ENCODE measurements at places on chromosomes 7 and 10. TPM values are rescaled to one million over a fixed set of nuclear protein-coding genes. Genes with fewer than 3 reads are reported as not detected.

CREB3L2 gene
- 20.6 TPM for total RNA-seq

IDI2 gene
- total RNA-seq, result not detected

OR2A5 gene
- not detected for total RNA-seq

GATA3 gene
- 48.3 TPM for total RNA-seq

FAM25G gene
- not detected for total RNA-seq

RASA4B gene
- total RNA-seq, result 16.2 TPM

GRCh38 chr7:47571331-47572093, 10.4 kb downstream of the TNS3 start:
- DNase-seq, result no peak

DNA sequence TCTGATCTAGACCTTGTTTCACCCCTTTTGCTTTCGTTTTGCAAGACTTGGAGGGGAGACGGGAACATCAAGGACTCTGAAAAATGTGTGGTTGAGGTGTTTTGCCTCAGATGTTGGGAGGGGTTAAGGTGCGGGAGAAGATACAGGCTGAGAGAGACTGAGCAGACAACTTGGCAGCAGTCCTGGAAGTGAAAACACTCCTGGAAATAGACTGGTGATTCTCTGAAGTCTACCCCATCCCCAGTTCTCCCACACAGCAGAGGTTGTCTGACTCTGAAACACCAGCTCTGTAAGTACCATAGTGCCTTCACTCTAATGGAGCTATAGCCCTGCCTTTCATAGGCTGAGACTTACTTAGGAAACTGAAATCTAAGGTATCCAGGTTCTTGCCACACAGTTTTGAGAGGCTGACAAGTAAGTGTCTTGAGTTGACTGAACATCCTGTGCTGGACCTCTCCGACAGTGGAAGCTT, 152.5 kb downstream of the PPP1R9A start:
- DNase-seq, result no peak

- DNase-seq, result no peak
Measured at GRCh38 chr10:11197266-11197712, 179.6 kb downstream of the CELF2 start.

GRCh38 chr10:3126741-3127346, 45.7 kb downstream of the PITRM1 start:
- no peak for DNase-seq

GRCh38 chr10:113680190-113681111, 739 bp downstream of the CASP7 start:
- peak; percentile 41 for DNase-seq

- DNase-seq, result no peak
Measured at GRCh38 chr7:68888971-68889385, 709.3 kb upstream of the AUTS2 start.

GRCh38 chr7:144525956-144526355, 122.5 kb upstream of the NOBOX start:
- no peak for DNase-seq

- DNase-seq, result no peak
Measured at GRCh38 chr10:79105150-79105739, 36.5 kb downstream of the ZMIZ1 start.

DNA sequence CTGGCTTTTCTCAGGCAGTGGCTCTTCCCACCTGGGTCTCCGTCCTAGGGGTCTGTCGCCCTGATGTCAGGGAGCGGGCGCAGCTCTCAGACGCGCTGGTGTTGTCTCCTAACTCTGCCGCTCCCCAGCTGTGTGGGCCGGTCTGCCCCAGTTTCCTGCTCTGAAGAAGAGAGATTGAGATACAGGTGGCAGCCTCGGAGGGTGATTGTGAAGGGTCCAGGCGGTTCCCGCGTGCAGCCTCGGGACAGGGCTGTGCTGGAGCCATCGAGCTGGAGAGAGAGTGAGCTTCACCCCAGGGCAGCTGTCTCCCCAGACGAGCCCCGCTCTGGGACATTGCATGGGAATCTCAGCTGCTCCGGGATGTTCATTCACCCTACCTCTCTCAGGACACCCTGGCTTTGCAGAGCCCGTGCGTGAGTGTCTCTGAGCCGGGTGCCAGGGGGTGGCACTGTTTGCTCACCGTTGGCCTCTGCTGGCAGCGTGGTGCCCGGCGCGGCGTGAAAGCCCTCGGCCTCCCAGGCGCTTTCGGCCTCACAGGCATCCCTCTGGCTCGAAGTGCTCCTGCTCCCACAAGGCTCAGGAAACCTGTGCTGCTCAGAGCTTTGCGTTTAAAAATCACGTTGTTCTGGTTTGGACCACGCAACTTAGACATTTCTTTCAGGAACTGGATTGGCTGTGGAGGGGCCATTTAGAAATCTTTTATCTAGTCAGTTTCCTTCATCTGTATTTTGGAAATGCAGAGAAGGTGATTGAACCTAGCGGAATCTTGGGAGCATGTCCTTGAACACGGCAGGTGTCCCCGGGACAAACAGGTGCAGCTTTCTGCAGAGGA, 33.8 kb upstream of the ZFAND2A start:
- DNase-seq, result peak; percentile 64

DNA sequence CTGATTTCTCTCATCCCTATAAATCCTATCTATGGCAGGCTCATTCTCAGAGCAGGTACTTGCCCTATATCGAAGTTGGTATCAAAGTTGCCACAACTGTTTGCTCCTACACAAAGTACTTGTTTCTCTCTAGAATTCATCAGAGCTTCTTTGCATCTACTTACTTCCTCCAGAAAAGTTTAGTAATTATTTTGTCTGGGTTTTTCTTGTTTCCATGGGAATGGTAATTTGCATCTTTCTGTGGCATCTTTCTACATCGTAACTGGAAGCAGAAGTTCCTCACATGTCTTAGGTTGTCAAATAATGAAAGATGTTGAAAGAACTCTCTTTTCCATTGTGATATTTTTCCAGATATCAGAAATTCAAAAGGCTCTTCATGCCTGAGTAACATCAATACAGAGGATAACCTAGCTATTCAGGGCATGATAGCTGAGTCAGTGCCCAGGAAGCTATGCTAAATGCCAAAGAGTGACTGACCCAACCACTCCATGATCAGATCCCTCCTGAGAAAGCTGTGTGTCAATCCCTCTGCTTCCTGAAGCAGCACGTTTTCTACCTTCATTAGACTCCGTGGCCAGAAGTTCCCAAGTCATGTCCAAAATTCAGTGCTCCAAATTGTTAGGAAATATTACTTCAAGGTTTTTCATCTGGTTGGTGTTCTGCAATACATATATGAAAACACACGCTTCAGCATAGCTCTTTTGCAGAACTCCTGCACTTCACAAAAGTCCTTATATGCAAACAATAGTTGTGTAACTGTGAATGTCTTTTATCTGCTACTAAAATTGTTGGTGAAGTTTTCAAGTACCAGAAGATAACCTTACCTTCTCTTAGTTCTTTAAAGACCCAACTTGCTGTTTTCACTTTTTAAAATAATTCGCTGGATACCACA, 216.5 kb downstream of the VTI1A start:
- DNase-seq, result no peak

DNA sequence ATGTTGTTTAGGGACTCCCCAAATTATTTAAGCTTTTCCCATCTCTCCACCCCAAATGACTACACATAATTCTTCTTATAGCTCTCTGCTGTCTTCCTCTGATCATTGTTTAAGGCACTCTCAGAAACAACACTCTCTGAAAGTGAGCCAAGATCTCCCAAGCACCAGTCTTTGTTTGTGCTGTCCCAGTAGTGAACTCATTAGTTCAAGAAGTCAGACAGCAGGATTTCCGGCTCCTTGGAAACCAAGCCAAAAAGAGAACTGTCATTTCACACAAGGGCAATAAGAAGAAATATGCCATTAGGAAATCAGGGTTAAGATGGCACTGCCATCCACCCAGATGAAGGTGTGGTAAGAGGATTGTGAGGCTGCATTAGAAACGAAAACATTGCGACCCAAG, 83.1 kb downstream of the FZD1 start:
- DNase-seq, result no peak

DNA sequence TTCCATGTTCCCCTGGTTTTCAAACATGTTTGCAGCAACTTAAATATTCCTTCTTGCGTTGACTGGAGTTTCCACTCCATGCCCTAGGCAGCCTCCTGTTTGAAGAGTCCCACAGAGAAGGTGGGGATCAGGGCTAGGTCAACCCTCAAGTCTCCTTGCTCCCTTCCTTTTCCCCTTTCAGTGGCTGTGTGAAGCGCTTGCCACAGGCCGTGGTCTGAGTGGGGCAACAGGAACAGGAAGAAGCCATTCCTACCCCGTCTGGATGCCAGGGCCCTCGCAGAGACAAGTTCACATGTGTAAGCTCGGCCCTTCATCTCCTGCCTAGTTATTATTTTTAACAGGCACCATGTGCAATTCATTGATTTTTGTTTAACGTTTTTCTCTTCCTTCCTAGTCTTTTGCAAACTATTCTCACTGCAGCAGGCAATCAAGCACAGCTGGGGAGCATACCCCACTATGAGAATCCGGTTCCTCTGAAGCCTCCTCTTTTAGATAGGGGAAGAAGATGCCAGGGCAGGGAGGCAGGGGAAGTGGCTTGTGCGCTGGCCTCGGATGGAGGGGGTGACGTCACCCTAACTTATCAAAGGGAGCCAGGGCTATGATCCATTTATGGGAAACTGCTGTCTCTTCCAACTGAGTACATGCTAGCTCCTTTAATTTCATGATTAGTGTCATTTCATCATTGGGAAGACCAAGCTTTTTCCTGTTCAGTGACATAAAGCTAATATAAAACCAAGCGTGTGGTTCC, 64.2 kb downstream of the PRLHR start:
- DNase-seq, result no peak

DNA sequence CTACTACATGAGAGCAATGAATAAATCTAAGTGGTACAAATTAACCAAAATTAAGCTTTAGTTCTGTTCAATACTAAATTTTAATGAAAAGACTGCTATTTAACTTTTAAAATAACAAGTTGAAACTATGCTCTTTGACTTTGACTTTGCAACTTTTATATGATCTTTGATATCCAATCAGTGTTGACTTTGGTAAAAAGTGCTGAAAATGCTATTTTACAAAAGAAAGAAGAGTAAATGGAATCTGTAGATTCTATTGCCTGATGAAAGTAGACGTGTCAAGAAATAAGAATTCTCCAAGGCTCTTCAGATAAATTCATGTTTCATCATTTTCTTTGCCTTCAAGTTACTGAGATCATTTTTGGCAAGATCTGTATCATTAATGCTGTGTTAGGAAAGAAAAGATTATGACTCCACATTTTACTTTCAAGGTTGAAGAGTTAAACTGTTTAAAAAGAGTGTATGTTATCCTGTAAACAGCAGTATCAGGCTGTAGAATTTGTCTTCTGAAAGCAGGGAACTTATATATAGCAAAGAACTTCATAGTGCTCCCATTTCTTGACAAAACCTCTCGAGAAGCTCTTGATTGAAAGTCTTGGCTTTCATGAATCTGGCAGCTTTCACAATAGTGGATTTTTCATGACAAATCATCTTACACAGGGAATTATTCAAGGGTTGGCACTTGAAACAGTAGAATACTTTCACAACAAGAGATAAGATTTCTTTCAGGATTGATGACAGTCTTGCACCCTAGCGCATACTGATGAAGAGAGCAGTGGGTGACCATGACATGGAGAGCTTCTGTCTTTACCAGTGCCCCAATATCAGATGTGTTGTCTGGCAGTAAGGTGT, 72.1 kb downstream of the PTEN start:
- no peak for DNase-seq

GRCh38 chr7:130941322-130942210, 207.6 kb upstream of the KLF14 start:
- no peak for DNase-seq

- DNase-seq, result no peak
Measured at GRCh38 chr7:112908086-112908485, 117.9 kb upstream of the TMEM168 start.

- no peak for DNase-seq
Measured at GRCh38 chr10:14687340-14687739, 87.4 kb downstream of the FAM107B start.

DNA sequence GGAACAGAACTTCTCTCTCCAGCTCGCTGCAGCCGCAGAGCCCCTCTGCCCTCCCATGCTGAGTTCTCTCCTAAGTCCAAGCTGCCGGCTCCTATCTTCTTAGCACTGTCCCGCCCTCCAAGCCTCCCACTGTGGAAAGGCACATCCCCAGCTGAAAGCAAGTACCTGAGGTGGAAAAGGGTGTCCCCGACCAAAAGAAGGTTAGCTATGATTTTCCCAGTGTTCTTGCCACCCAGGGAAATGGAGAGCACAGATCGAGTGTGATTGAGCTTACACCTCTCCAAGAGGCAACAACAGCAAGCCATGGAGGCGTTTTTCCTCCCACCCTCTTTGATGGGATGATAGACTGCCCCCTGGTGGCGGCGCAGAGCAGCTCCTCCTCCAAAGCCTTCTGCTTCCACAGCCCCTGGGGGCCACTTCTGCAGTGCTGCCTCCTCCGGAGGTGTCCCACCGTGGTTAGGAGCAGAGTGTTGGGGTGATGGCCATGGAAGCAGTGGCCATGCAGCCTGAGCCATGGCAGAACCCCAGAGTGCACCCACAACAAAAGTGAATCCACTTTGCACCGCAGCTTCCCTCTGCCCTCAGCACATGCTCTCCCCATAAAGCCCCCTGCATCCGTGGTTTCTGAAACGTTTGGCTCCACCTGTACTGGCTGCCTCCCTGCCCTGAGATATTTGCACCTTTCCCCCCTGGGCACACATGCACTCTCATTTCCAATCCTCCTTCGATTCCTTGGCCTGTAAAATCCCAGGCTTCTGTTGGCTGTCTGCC, 143.1 kb upstream of the STK17A start:
- DNase-seq, result peak; percentile 62

GRCh38 chr7:139949629-139950028, 113.1 kb downstream of the PARP12 start:
- DNase-seq, result no peak

GRCh38 chr7:122300956-122301833, 3.4 kb downstream of the FEZF1 start:
- no peak for DNase-seq

Data from activated naive CD8-positive, alpha-beta T cell treated with anti-CD3 and anti-CD28 coated beads, Interleukin-2, amount 10 ng/mL, durations not matched to agents 7 days and 5 days (primary cell).